ENCODE measurements at places on chromosomes 4 and X.

GRCh38 chr4:111662496-111662895 lies 482.8 kb upstream of the FAM241A start:
- no peak for DNase-seq

DNA sequence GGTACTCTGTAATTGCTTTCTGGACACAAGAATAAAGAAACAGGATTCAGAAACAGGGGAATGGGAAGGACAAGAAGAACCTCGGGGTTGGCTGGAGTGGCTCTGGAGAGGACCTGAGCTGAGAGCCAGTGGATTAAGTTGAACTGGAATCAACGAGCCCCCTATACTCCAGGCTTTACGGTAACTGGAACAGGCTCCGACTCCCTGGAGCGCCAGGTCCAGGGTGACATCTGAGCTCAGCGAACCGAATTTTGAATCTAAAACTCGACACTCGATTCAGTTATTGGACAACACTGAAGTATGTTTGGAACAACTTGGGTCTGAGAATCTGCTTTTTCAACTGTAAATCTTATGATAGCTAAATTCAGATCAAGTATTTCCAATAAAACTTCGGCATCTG lies 23.9 kb downstream of the HMX1 start:
- DNase-seq: no peak

GRCh38 chr4:22986881-22987280 lies 294.1 kb downstream of the GBA3 start:
- DNase-seq: no peak

GRCh38 chr4:138407329-138407728 lies 165.2 kb upstream of the SLC7A11 start:
- DNase-seq: no peak

DNA sequence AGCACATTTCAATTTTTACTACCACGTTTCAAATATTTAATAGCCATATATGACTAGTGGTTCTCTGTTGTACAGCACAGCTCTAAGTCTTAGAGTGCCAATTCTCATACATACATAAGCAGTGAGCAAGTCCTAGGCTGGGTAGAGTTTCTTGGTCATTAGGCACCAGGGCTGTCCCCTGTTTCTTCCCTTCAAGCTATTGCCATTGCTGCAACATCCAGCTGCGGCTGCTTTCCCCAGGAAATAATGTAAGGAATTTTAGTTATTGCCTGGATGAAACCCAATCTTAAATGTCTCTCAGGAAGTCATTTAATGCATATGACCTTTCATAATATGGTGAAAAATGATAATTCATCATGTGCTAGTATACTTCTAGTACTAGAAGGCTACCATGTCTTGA lies 74.1 kb upstream of the PPP3CA start:
- no peak for DNase-seq

DNA sequence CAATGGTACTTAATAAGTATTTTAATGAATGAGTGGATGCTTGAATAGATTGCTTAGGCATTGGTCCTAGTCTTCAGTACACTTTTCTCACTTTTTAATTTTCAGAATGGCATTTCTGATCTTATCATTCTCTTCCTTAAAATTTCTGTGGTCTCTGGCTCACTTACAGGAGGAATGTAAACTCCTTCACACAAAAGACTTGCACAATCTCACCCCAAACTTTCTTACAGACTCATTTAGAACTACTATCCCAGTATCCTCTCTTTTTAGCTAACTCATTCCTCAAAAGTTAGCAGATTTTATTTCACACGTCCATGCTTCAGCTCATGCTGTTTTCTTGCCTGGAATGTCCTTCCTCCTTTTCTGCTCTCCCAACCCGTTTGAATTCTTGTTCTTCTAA lies 350.1 kb downstream of the GRXCR1 start:
- DNase-seq: no peak

GRCh38 chr4:60345392-60345791 lies 854.7 kb upstream of the ADGRL3 start:
- no peak for DNase-seq

- no peak for DNase-seq
Measured at GRCh38 chr4:119873794-119874325, 192.8 kb downstream of the MAD2L1 start.

DNA sequence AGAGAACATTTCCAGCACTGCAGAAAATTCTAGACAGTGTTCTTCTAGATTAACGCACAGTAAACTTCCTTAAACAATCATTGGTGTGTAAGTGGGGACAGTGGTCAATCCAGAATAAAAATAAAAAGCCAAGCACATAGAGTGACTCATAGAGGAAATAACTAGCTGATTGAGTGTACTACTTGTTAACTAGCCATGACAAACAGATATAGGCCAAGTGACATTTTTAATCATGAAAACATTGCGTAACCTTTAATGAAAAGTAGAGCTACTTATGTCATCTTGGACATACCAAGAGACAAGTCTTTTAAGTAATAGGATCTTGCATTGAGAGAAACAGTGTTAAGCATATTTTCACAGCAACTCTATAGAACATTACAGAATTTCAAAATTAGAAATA lies 233.9 kb upstream of the MAB21L2 start:
- no peak for DNase-seq

GRCh38 chr4:2788101-2788500 lies 4.8 kb upstream of the SH3BP2 start:
- DNase-seq: no peak

DNA sequence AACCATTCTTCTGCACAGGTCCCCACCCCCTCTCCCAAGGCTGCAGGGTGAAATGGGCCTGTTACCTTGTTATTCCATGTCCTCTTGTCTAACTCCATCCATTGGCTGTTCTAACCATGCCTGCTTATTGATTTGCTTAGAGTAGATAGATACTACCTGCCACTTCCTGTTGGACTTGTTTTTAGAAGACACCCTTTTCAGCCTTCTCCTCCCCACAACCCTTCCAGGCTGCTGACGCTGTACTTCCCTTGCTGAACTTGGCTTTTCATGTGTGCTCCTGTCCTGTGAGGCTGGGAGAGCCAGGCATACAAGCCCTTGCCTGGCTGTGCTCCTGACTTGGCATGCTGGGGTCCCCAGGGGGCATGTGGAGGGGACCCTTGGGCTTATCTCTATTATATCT lies 81.9 kb downstream of the AASDH start:
- DNase-seq: no peak

- DNase-seq: no peak
Measured at GRCh38 chrX:39518476-39519029, 579.2 kb downstream of the BCOR start.

- DNase-seq: no peak
Measured at GRCh38 chrX:153494061-153494460, 719 bp upstream of the BGN start.

All from activated naive CD4-positive, alpha-beta T cell treated with Interleukin-2 at 50 U/mL for 16 hours (primary cell).